ENCODE measurements at places on chromosomes 12 and 14.

- DNase-seq, result peak; percentile 44
These were observed 98.4 kb downstream of the APAF1 start for GRCh38 chr12:98743362-98743953.

DNA sequence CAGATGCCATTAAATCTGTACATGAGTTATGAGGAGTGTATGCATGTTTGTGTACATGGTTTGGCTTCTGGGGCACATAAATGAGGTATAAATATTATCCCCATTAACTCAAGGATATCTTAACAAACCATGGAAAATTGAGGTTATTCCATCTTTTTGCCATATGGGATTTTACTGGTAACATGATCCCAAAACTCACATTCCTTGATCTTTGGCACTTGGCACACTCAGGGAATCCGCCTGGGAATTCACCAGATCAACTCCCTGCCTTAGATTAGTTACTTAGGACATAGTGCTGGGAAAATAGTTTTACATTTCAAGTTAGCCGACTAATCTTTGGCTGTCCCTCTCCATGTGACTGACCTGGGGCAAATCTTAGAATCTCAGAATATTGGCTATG is 16.9 kb downstream of the CDKN1B start:
- no peak for DNase-seq

DNA sequence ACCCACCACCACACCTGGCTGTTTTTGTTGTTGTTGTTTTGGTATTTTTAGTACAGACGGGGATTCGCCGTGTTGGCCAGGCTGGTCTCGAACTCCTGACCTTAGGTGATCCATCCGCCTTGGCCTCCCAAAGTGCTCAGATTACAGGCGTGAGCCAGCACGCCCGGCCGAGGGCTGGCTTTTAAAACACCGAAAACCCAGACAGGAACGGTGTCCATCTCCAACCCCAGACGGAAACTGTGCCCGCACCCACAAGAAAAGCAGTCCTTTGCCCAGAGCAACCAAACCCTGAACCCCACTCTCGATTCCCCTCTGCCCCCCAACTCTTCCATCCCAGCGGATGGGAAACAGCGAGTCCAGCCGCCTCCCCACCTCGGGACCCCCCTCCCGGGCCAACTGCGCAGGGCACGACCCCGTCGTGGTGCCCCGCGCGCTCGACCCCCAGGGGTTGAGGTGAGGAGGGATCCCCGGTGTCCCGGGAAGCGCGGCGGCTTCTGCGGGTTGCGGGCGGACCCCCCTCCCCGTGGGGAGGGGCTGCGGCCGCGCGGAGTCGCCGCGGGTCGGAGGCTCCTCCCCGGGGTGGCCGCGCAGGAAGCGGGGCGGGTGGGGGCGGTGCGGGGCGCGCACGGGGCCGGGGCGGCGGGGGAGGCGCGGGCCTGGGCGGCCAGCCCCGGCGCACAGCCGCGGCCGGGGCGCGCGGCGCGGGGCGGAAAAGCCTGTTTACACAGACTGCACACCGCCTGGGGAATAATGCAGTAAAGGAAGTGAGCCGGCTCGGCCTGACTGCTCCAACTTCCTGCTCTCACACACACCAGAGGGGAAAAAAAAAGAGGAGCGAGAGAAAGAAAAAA is at the start of gene ELK3:
ELK3 (plus strand) TSS at position 651 of the 851 bp plus-strand sequence.
- peak; percentile 69 for DNase-seq

DNA sequence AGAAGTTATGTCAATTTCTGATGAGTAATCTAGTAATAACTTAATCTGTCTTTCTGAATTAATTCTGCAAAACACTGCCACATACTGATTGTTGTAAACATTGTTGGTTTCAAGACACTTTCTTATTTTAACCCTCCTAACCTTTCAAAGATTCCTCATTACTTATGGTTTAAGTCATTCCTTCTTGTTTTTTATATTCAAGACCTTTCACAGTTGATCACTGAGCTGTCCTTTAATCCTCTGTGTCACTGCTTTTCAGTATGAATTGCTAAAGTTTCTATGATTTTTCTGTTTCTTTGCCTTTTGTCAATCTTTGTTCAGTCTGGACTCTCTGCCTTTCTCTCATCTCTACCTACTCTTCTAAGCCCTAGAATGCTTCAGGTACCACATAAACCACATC is 164.7 kb downstream of the RAD51B start:
- DNase-seq, result no peak

DNA sequence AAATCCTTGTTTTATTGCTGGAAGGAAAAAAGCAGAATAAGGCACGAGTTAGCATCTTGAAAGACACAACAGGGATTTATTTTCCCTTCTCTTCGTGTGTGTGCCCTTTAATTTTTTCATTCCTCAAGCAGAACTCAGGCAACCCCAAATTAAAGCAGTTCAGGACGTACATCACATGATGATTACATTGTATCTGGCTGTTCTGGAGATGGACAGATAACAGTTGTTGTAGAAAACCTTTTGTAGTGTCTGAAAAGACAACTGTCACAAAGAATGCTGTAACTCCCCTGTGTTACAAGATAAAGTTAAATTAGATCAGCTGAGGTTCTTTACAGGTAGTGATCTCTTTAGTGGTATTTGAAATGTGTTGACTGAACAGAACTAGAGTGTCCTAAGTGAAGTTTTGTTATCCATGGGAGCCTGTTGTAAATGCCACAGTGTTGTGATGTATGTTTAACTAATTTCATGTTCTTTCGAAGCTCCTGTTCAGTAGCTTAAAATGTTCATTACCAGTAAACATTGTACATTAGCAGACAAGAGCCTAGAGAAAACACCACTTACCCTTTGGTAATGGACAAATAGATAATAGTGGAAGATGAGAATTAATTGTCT is 58.5 kb downstream of the TMTC2 start:
- no peak for DNase-seq

GRCh38 chr12:107536613-107537012 is 149.0 kb upstream of the PWP1 start:
- DNase-seq, result no peak

- DNase-seq, result no peak
These were observed 14.9 kb downstream of the ABCB9 start for GRCh38 chr12:122951406-122951805.

- no peak for DNase-seq
These were observed 96.0 kb downstream of the RASSF9 start for GRCh38 chr12:85740186-85740585.
